ELF-1 (cell line): ENCODE measurements at places on chromosomes 7 and 10.

- DNase-seq = no peak
These were observed 262.1 kb downstream of the CREB5 start for GRCh38 chr7:28674359-28674782.

GRCh38 chr10:93876381-93876780 lies 17.4 kb upstream of the SLC35G1 start:
- DNase-seq = no peak

DNA sequence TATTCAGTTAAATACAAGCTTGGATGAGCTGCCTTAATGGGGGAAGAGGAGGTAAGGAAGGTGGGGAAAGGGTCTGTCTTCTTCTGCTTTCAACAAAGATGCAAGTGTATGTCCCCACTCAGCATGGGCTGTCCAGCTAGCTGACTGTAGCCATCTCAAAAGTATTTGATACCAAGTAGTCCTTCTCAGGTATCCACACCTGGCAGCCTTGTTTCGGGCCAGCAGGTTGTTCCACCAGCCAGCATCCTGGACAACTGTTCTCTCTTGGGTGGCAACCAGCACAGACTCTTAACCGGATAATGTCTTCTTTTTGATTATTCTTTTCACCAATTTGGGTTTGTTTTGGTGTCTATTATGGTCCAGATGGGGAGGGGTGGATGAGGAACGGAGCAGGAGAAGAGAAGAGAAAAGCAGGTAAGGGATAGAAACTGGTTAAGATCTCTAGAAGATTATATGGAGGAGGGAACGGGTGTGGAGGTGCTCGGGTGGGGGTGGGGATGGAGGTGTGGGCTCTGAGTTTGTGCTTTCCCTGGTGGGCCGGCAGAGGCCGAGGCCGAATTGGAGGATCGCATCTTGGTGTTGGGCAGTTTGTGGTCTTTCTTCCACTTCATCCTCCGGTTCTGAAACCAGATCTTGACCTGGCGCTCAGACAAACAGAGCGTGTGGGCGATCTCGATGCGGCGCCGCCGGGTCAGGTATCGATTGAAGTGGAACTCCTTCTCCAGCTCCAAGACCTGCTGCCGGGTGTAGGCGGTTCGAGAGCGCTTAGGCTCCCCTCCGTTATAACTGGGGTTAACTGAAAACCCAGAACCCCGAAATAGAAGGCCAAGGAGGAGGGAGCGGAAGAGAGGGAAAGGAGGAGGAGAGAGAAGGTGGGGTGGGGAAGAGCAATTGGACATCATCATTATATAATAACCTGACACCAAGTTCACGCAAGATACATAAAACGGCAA lies 1.5 kb downstream of the HOXA4 start:
- peak; percentile 23 for DNase-seq

- DNase-seq = no peak
These were observed 66.1 kb downstream of the SHH start for GRCh38 chr7:155746188-155746587.

GRCh38 chr10:59138052-59138451 lies 38.4 kb upstream of the PHYHIPL start:
- no peak for DNase-seq

DNA sequence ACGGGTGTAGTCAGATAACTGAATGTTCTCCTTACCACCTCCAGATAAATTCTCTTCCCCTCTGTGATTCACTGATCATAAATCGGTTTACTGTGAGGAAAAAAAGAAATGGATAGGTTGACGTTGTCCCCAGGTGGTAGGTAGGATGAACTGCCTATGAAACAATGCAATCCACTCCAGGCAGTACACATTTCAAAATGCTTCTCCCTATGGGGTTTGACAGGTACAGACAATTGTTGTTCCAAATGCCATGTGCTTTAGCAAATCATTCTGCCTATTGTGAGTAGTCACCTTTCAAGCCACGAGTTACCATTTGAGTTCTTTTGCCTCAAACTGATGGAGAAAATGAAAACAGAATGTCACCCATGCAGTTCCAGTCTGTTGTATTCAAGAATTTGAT lies 21.8 kb downstream of the VIM start:
- DNase-seq = no peak

DNA sequence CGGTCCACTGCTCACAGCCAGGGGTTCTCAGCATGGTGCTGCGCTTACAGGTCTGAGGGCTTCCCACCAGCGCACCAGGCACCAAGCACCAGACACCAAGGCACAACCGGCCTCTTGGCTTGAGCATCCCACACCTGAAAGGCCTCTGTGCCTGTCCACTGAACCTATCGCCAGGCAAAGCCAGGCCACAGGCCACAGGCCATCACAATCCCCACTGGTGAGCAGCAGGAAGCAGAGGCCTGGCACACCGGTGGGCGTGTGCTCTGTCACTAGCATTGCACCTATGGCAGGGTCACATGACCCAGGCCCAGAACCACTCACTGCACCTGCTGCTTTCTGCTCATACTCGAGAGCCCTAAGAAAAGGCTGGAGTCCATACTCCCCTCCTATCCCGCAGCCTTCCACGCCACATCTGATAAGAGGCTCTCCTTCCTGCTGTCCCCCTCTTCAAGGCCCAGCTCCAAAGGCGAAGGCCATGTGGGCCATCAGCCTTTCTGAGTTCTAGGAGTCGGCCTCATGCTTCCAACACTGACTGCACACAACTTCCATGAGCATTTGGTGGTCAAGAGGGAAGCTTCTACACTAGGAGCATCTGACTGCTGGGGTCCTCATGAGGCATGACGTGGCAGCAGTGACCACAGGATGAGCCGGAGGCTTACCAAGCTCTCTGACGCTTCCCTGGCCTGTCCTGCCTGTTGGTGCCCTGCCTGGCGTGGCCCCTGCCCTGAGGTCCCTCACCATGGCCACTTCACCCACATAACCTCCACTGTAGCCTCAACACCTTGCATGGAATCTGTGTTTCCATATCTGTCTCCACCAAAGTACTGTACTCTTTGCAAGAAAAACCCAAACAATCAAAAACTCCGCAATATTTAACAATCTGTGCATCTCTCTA lies 166.3 kb downstream of the TNS3 start:
- DNase-seq = no peak

- no peak for DNase-seq
These were observed 4.9 kb upstream of the PHKG1 start for GRCh38 chr7:56097700-56098099.
